ENCODE measurements at places on chromosomes 11 and 22.
A peak's percentile ranks its signal among the peaks of the same experiment; 100 is the strongest.

DNA sequence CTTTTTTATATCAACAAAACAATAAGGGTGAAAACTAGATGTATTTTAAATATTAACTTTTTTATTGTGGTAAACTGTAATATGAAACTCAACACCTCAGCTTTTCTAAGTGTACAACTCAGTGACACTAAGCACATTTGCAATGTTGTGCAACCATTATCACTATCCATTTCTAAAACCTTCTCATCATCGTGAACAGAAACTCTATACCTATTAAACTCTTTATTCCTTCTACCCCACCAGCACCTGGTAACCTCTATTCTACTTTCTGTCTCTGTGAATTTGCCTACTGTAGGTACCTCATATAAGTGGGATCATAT lies 9.4 kb downstream of the HORMAD2 start:
- DNase-seq = no peak

GRCh38 chr11:2128511-2129307 lies 10.5 kb downstream of the IGF2 start:
- no peak for DNase-seq

GRCh38 chr11:106395716-106396349 lies 318.4 kb downstream of the AASDHPPT start:
- no peak for DNase-seq

GRCh38 chr22:27571463-27572277 lies 229.9 kb downstream of the MN1 start:
- no peak for DNase-seq

DNA sequence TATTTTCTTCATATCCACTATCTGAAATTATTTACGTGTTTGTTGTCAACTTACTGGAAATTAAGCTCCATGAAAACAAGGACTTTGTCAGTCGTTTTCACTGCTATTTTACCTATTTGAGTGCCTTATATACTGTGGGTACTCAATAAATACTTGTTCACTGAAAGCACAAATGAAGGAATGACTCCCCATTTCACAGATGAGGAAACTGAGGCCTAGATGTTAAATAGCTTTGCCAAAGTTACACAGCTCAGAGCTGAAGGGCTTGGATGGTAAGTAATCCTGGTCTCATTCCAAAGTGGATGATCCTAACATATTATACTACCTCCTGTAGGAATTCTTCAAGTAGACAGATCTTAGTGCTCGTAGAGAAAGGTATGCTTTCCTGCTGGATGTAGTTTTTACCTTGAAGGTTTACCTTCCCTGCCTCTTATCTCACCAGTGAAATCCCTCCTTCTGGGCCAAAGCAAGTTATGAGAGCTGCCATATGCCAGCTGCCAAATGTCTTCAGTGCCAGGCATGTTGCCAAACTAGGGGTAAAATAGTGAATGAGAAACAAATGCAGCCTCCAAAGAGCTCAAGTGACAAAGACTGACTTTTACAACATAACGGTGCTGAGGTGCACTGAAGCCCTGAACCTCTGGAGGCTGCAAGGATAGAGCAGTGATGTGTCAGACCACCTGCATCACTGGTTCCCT lies 129.7 kb downstream of the TRIM44 start:
- no peak for DNase-seq

DNA sequence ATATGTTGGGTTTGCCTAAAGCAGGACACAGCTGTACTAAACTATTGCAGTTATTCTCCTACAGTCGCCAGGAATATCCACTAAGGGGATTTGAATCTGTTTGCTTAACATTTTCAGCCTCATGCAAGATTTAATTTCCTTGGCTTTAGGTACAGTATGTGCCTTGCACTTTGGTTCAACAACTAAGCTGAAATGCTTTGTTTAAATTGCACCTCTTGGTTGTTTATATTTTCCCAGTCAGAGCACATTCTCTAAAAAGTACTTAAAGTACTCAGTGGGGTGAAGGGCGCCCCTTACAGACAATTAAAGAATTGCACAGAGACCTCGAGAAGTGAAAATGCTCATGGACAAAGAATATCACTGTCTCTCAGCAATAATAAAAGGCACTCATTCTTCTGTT lies 107.8 kb upstream of the MTNR1B start:
- no peak for DNase-seq

DNA sequence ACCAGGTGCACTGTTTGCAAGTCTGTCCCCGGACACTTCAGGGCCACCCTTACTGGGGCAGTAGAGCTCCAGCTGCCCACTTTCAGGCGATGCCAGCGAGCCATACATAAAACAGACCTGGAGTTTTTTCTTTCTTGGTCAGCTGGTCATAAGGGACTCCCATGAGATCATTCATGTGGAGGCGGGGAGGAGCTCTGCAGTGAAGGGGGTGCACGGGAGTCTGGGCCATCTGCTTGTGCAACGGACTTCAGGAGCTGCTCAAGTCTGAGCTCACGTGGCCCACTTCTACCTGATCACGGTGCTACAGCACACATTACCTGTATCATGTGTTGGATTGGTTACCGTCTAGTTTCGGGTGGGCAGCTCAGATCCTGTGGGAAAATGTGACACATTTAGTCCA lies 9.2 kb upstream of the MRGPRF start:
- DNase-seq = no peak

GRCh38 chr11:16262645-16262955 lies 93.7 kb downstream of the SOX6 start:
- no peak for DNase-seq

- no peak for DNase-seq
Measured at GRCh38 chr11:19919050-19919561, 206.5 kb downstream of the NAV2 start.

DNA sequence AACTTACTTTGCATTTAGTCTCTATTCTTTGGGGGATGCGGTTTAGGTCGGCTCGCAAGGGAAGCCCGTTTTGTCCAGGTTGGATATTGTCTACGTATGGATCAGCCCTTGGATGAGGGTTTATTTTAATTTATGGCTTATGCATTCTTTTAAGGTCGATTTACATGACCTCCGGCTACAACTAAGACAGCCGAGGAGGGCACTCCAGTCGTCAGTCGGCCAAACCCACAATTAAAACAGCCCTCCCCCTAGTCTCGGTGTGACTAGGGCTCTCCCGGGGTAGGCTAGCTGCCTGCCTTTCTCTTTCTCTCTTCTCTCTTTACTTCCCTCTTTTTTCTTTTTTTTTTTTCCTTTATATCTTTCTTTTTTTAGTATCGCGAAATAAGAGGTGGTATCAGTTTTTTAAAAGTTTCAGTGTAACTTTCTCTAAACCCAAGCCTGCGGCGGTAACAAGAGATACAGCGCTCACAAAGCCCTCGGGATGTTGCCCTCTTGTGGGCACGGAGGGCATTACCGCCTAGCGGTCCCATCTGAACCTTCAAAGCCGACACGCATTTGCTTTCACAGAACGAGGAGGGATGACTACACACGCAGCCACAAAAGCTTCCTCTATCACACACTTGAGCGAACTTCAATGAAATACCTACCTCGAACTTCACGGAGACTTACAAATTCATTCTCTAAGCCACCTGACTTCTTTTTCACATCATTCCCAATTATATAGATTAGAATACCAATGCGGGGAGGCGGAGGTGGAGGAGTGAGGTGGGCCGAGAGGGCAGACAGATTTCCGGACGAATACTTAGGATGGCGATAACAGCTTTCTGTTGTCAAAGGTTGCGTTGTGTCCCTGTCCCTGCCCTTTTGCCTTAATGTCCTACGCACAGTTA lies 132.3 kb upstream of the C11orf58 start:
- peak; percentile 92 for DNase-seq

- no peak for DNase-seq
Measured at GRCh38 chr11:42034826-42035225, 575.4 kb upstream of the LRRC4C start.

DNA sequence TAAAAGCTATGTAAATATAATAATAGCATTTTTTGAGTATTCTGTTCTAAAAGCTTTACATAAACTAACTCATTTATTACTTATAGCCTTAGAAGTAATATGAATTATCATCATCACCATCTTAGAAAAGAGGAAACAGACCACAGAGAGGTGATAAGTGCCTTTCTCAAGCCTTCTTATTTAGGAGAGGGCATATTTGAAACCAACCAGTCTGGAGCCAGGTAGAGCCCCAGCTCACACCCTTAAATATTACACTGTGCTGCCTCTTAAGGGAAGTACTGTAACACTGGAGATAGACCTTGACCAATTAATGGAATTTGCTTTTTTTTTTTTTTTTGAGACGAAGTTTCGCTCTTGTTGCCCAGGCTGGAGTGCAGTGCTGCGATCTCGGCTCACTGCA lies 2.3 kb downstream of the BCO2 start:
- no peak for DNase-seq

GRCh38 chr11:123062892-123063825 lies 1.2 kb upstream of the HSPA8 start:
- peak; percentile 20 for DNase-seq

DNA sequence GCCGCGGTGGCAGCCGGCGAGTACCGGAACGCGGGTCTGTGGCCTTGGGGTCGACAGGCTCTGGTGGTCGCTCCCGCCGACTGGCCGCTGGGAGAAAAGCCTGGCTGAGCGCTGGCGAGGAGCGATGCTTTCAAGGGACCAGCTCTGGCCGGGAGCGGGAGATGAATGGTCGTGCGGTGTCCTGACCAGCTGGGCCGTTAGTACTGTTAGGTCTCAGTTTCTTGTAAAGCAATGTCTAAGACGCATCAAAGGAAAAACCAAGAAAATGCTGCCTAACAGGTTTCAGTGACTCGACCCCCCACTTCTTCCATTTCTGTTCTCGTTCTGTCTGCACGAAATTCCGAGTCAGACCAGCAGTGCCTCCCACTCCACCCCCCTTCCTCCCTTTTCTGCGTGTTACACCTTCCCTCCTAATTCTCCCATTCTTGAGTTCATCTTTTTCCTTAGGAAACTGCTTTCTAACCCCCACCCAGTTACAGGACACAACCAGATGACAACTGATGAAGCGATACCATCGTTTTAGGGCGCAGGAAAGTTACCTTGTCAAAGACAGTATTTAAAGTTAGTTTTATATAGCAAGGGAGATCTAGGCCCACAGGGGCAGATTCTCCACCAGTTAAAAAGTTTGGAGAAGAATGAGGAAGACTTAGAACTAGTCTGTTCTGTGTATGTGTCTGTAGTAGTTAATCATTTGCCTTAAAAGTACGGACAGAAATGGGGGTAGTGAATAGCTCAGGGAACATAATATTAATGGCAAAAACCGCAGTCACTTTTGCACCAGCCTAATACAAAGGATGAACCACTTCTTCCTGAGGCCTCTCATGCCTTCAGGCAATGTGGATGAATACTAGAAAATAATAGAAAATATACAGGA lies 1.0 kb downstream of the CUL5 start:
- no peak for DNase-seq

GRCh38 chr22:50089682-50090411 lies at the start of gene MOV10L1:
Gene MOV10L1, plus strand, starts transcription at chr22:50090006. Its CDS starts 83 bp downstream, at chr22:50090089.
- no peak for DNase-seq

DNA sequence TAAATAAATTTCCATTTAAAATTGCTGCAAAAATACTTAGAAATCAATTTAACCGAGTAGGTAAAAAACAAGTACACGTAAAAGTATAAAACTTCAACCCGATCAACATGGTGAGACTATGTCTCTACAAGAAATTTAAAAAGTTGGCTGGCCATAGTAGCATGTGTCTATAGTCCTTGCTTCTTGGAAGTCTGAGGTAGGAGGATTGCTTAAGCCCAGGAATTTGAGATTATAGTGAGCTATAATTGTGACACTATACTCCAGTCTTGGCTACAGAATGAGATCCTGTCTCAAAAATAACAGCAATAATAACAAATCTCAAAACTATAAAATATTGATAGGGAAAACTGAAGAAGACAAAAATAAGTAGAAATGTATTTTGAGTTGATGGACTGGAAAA lies 11.1 kb downstream of the CASP4 start:
- no peak for DNase-seq

DNA sequence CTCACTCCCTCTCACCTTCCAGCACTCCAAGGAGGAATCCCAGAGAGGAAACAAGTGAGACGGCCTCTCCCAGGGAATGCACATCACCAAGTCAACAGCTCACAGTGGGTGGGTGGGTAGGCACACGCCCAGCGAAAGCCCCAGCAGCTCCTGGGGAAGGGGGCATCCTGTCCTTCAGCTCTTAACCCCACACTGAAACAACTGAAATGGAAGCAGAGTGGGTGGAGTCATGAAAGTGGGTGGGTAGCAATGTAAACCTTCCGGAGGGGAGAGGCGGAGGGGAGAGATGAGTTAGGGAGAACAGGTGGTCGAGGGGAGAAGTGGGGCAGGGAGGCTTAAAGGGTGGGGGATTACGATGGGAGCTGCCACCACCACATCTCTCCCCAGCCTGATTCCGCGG lies 5.4 kb downstream of the MCHR1 start:
- no peak for DNase-seq

GRCh38 chr22:22546490-22546889 lies 12.6 kb downstream of the PRAME start:
- DNase-seq = peak; percentile 6

GRCh38 chr11:8806974-8807373 lies 104.0 kb upstream of the AKIP1 start:
- no peak for DNase-seq

DNA sequence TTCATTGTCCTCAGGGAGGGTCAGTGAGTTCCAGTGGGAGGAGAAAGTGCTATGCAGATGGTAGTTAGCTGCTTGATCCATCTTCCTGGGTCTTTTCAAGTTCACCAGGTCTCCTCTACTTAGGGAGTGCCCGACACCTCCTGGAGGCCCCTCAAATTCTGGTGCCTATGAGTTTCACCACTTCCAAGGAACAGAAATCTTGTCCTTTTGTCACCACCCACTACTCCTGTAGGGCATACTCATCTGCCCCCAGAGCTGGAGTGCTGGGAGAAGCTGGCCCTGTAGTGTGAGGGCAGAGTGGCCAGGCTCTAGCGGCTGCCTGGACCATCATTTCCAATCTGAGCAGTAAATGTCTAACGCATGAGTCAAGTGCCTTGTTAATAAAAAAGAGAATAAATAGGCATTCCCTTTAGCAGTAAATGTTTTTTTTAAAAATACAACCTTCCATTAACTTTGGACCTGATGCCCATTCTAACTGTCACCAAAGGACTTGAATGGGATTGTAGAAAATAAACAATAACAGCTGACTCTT lies 12.5 kb downstream of the IRAG1 start:
- DNase-seq = no peak

- DNase-seq = no peak
Measured at GRCh38 chr11:4194889-4195288, 100.3 kb downstream of the RRM1 start.

Measured in endothelial cell (in vitro differentiated cells).